ENCODE measurements at places on chromosomes 7 and 10.

DNA sequence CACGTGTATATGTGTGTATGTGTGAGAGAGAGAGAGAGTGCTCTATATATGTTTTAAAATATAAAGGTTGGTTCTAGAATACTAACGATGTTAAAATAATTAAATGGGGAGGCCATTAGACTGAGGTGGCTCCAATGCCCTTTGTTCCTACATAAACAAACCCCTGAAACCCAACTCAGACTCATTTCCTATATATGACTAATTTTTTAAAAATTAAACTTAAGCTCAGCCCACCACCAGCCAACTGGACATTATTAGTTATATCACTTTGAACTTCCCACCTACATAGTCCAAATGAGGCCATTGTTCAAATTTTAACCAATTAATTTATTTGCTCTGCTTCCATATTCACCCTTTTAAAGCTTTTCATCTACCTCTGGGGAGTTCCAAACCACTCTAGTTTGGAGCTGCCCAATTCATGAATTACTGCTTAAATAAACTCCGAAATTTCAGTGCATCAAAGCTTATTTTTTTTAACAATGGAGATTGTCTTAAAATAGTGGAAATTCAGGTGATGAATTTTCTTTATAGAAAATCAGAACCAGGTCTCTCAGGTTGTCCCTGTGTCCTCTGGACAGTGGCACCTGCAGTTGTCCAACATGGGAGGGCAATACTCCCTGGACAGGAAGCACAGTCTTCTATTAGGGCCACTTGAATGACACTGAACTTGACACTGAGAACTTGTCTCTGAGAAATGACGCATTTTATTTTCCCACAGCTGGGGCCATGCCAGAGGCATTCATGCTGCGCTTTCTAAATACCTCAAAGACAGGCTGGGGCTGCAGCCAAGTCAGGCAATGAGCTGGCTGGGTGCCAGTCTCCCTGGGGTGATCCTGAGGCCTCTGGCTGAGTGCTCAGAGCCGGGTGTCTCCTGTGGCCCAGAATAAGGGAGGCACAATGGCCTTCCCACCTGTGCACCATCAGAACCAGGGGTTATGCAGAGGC is 109.5 kb upstream of the TMEM72 start:
- DNase-seq = peak; percentile 66

- no peak for DNase-seq
Measured at GRCh38 chr7:25391961-25392587, 163.8 kb upstream of the NPVF start.

DNA sequence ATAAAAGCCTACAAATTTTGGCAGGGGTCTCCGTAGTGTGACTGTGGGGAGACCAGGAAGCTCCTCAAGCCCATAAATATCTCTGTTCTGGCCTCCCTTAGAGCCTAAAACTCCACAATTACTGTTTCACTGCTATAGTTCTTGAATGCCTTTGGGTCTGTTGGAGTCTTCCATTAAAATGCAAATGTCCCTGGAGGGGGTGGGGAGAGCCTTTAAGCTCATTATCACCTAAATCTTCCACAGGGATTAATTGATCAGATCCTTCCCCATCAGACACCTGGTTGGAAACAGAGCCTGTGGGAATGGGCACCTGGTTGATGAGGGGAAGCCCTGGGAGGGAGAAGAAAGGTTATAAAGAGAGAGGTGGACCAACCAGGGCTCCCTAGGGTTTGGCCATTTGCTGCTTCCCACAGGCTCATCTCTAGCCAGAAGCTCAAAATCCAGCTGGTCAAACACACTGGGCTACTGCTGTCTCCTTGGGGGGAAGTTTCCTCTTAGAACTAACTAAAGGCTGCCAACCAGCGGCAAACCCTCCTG is 718.2 kb downstream of the LRMDA start:
- DNase-seq = no peak

- DNase-seq = no peak
Measured at GRCh38 chr10:79463578-79464496, 18.4 kb upstream of the ZCCHC24 start.

GRCh38 chr7:98250789-98251188 is 1.2 kb downstream of the TECPR1 start:
- peak; percentile 18 for DNase-seq

DNA sequence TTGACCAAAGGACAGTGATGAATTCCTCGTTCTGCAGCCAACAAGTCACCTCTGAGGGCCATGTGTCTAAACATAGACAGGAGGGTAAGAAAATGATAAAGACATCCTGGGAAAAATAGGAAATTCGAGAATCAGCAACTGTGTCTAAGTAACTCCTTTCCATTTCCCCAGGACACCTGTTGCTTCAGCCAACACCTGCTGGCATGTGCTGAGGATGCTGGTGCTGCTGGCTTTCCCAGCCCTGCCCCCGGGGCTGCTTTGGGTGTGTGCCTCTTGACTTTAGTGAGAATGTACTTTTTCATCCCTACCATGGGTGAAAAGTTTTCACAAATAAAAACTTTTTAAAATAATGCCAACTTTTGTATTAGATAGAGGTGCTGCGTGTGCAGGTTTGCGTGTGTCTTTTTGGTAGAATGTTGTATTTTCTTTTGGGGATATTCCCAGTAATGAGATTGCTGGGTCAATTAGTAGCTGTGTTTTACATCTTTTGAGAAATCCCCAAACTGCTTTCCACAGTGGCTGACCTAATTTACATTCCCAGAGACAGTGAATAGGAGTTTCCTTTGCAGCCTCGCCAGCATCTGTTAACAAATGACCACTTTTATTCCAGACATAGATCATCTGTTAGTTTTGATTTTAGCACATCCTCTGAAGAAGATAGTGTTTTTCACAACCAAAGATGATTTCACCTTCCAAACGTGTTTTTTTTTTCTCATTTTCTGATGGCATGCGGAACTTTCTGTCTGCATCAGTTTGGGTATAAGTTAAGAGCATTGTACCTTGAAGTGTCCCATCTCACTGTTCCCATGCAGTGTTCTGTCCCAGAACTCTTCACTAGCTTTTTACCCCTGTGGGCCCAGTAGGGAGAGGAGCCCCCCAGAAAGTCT is 104.2 kb upstream of the ACBD5 start:
- no peak for DNase-seq

DNA sequence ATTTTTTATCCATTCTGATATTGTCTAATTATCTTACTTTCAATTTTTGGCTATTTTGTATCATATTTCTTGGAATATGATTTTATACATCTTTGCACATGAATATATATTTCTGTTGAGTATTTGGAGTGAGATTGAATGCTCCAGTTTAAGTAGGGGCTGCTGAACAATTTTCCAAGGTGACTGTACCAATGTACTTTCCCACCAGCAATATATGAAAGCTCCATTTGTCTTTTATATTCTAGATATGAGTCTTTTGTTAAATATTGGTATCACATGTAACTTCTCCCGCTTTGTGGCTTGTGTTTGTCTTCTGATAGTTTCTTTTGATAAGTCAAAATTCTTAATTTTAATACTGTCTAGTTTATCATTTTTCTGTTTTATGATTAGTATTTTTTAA is 144.6 kb upstream of the MDFIC start:
- no peak for DNase-seq

DNA sequence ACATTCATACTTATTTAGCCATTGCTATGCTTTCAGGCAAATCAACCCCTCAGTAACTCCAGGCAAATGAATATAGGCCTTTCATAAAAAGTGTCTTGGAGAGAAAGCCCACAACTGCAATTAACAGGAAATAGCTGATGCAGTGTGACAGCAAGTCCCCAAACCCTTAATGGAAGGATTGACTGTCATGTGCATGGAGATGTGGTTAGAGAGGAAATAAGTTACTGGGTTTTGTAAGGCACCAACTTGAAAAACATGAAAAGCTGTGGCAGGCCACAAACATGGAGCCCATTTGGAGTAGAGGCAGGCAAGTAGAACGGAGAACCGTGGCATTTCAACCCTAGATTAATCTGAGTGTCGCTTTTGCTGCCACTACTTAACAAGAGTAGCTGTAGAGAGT is 549.4 kb upstream of the C7orf33 start:
- no peak for DNase-seq

DNA sequence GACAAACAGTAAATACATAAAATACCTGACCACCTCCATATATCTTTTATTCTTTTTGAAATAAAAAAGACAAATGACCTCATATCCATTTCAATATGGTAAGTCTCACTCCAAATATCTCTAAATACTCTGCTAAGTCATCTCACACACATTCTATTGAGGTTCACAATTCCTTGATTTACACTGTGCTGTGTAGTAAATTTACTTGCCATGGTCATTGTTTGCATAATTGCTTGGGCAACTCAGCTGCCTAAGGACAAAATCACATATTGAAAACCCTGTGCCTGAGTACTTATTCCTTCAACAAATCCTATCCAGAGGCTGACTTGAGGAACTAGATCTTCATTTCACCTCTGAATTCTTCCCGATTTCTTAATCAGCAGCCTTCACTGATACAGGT is 176.4 kb downstream of the THSD7A start:
- DNase-seq = no peak

DNA sequence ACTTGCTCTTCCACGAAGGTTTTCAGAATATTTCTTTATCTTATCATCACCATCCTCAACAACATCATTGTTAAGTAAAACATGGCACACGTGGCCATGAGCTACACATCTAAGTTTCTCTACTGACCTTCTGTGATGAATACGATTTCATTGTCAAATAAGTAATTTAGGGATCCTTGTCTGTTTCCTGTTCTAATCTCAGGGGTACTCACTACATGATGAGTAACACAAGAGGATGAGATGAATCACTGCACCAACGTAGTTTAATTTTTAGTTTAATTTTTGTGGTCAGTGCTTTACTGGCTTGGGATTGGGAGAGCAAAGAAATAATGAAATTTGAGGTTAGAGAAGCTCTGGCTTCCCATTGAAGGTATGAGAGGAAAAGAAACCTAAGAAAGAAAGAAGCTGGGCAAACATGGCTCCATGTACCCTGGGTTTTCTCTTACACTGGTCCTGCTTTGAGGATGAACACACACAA is 461.9 kb upstream of the KLF6 start:
- DNase-seq = no peak

DNA sequence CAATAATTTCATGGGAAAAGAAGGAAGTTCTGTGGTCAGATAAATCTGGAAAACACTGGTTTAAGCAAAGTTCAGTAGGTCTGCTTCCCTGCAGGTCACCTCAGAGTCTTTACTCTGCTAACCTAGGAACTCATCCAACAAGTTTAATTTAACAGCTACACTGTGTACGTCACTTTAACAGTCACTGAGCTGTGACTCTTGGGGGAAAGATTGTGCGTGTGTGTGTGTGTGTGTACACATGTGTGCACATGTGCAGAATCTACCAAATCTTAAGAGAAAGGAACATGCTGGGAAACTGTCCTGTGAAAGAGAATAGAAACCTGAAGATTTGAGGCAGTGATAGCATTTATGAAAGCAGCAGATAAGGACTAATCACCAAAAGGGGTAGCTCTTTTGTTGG is 62.6 kb downstream of the IKZF1 start:
- DNase-seq = no peak

- no peak for DNase-seq
Measured at GRCh38 chr7:70807650-70808049, 324.3 kb upstream of the GALNT17 start.

DNA sequence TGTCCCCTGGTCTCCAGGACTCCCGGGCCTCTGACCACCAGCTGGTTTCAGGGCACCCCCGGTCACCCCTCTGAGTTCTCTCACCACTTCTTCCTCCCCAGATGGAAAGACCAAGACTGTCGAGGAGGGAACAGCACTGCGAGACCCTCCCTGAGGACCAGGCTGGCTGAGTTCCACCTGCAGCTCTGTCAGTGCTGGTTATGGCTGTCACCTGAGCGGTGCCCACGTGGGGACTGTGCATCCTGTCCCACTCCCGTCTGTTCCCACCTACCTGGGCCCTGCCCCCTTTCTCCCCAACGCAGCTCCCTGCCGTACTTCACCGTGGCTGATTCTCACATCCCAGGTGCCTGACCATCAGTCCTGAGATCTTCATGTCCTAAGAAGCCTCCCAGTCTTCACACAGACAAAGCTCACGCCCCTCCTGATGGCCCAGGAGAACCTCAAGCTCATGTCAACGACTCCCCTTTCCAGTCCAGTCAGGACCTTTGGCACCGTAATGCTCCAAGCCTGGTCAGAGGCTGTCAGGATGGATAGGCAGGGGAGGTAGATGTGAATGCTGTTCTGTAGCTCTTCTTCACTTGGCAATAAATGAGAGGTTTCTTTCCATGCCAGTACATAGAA is 159.7 kb downstream of the USP6NL start:
- DNase-seq = no peak

DNA sequence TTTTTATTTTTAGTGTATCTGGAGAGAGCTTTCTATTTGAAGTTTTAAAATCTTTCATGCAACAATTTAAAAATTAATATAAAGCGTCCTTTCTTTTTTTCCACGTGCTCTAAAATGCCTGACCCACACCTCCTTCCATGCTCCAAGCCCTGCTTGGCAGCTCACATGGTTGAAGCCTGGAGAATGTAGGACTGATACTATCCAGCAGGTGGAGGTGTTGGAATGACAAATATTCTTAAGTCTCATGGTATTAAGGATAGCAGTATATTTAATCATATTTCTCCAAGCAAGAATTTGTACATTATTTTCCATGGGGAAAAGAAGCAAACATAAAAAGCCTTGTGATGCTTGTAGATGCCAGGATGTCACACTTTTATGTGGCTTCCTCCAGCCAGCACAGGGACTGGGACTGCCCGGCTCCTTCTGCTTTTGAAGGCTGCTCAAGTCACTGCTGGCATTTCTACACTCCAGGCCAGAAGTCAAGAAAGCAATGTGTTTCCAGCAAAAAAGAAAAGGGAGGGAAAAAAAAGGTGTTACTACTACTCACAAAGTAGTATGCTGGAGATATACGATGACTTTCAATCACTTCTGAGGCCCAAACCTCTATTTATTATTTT is 49.7 kb downstream of the BZW2 start:
- DNase-seq = peak; percentile 53

DNA sequence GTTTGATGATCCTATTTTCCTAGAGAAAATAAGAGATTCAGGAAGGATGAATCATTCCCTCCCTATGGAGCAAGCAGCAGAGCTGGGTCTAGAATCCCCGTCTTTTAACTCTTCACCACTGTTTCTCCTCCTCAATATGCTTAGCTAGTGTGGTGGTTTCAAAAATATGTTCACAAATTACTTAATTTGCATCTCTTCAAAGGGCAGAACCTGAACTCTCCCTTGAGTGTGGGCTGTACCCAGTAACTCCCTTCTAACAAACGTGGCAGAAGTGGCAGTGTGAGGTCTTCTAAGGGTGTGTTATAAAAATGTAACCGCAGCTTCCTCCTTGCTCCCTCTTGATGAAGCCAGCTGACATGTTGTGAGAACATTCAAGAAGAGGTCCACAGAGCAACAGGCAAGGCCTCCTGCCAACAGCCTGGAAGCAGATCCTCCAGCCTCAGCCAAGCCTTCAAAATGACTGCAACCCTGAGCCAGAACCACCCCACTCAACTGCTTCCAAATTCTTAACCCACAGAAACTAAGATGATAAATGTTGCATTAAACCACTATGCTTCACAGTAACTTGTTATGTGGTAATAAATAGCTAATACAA is 36.6 kb downstream of the SRPK2 start:
- no peak for DNase-seq

All from NCI-H1105 treated with DMSO at 0.1 percent for 48 hours (cell line).